ENCODE measurements at places on chromosomes 6 and 20.

DNA sequence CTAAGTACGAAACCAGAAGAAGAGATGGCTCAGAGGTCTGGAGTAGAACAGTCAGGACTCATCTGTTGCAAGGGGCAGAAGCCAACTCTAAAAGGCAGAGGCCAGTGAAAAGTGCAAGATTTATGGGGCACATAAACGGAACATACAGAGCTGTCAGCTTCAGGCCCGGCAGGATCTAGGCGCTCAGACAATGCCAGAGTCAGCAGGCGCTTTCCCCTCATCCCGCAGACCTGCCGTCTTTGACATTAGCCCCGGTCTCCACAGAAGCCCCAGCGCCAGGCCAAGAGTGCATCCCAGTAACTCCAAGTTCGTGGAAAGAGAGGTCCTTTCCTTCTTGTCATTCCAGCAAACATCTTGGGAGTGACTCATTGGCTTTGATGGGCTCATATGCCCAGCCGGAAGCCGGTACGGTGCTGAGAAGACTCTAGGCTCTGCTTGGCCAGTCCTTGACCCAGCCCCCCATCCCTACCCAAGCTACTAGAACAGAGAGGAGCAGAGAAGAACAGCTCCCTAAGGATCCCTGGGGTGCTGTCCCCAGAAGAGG is 260.9 kb downstream of the TAF4 start:
- DNase-seq: no peak

DNA sequence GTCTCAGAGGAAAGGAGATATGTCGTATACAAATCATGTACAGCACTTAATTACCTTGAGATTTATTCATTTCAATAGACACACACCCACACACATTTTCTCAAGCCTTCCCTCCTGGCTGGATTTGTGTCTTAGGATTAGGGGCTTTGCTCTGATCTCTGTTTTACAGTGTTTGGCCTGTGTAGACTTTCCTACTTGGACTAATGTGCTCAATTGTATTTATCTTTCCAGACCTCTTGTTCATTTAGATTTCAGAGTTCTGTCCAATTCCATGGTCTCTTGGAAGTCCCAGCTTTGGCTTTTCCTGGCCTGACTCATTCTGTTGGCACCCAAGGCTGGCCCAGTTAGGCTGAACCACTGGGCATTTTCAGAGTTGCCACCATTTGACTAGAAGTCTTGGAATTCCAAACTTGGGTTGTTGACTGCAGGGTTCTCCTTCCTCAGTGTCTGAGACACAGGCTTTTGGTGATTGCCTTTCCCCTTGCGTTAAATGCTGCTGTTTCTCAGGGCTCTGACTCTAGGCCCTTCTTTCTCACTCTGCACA is 8.9 kb upstream of the RFPL4B start:
- DNase-seq: no peak

- no peak for DNase-seq
These were observed 60.5 kb upstream of the SAMD5 start for GRCh38 chr6:147447835-147448611.

- no peak for DNase-seq
These were observed 157.5 kb downstream of the ELOVL4 start for GRCh38 chr6:79789896-79790295.

- DNase-seq: no peak
These were observed 2.4 kb upstream of the AARS2 start for GRCh38 chr6:44315516-44315915.

GRCh38 chr20:60244373-60245146 is 286.3 kb downstream of the CDH26 start:
- DNase-seq: no peak

DNA sequence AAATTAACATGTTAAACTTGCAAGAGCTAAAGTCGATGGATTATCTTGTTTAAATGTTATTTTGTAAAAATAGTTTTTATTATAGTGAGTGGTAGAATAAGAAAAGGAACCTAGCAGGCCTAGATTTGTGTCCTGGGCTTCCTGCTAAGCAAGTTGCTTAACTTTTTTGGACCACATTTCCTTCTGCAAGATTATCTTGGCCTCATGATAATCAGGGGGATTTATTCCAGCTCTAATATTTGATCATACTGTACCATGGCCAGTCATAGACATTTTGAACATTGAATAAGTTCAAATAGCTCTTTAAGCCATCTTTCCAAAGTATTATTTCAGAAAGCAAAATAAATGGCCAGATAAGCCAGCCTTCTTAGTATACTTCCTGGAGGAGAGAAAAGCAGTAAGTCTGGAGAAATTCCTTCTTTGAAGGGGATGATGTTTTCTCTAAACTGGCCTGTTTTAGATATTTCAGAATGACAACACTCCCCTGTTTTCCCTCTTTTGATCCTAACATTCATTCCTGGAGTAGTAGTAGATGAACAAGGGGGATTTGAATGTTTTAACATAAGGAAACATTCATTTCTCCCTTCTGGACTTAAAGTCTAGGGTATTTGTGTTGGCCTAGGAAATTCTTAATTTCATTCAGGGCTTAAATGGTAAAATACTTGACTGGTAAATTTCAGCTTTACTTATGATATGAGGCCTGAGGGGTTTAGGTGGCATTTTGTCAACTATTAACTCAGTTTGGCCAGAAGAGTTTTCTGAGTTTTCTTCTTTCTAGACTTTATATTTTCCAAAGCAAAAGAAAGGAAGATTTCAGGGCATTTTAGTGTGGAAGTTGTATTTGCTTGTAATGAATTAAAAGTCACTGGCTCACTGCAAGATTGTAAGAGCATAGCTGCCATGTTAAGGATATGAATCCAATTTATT is 108.8 kb upstream of the SCGN start:
- DNase-seq: no peak

- no peak for DNase-seq
These were observed 9.4 kb downstream of the TRIM10 start for GRCh38 chr6:30151580-30151979.

DNA sequence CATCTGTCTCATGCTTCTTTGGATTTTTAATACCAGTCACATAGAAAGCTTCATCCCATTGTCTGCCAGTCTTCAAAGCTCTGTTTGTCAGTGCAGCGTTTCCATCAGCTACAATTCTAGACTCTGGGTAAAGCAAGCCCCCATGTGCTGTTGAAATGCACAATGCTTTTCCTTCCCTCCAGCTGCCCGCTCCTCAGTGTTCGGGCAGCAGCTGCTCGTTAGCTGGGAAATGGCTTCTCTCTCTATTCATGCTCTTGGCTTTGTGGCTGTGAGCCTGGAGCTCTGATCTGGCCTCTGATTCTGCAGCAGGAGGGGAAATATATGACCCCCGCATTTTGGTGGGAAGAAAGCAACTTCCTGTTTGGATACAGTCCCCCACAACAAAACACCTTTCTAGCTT is 213.0 kb upstream of the CDYL start:
- DNase-seq: no peak

GRCh38 chr6:74646461-74646860 is 559.4 kb downstream of the COL12A1 start:
- no peak for DNase-seq

DNA sequence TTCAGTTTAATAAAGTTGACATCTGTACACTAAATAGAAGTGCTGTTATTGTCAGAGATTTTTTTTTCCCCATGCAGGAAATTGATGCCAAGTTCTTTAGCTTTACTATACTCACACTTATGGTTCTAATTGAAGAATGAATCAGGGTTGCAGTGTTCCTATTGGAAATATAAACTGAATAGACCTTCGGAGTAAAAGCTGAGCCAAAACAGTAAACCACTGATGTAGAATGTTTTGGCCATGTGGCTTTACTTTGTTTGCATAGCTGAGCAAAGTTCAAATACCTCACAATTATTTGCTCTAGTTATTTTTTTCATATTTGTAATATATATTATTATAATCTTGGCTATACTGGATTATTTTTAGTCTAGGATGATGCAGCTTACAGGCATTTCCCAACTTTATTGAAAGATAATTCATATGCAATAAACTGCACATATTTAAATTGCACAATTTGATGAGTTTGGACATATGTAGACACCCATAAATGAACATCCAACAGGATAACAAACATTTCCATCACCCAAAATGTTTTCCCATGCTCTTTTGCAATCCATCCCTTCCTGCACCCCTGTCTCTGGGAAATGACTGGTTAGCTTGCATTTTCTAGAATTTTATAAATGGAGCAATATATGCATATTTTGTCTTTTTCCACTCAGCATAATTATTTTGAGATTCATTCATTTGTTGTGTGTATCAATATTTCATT is 105.8 kb upstream of the NOX3 start:
- no peak for DNase-seq

- DNase-seq: no peak
These were observed 253.2 kb downstream of the UST start for GRCh38 chr6:148999929-149000468.

- no peak for DNase-seq
These were observed 4.8 kb upstream of the STX16 start for GRCh38 chr20:58646257-58646656.

DNA sequence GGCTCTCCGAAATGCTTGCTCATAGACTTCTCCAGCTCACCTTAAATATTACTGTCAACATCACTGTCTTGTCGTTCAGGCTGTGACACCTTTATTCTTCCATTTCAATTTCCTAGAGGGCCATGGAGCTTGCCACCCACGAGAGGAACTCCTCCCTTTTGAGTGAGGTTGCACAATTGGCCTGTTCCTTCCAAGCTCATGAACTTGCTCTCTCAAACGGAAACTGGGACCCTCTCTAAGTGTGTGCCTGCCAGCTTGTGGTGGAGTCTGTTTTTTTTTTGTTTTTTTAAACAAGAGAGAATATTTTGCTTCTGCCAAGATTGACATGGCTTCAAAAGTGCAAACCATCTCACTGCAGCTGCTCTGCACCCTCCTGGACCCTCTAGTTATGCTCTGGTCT is 19.3 kb upstream of the IYD start:
- DNase-seq: no peak

GRCh38 chr6:93226822-93227221 is 192.5 kb downstream of the EPHA7 start:
- DNase-seq: no peak

DNA sequence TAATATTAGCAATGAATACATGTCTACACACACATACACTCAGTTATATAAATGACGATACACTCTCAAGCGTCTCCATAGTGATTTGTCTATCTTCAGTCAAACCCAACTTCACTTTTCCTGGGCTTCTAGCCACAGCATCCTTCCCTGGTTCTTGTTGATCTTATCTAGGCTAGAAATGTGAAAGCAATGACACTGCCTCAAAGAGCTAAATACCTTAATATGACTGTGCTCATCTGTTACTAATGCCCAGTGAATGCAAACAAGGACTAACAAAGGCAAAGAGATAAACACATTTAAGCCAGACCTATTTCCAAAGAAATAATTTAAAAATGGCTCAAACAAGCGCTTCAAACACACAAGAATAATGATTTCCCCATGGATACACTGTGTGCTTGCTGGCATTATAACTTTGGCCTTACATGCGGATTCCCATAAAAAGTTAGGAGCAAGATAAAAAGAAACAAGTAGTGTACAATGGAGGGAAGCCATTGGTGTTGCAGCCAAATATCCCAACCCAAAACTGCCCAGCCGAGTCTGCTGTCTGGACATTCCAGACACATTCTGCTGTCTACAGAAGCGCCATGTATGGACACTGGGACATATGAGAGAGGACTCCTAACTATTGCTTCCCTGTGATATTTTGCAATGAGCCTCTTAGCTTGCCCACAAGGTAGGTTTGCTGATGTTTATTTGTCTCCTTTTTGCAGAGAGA is 19.5 kb upstream of the DAAM2 start:
- no peak for DNase-seq

DNA sequence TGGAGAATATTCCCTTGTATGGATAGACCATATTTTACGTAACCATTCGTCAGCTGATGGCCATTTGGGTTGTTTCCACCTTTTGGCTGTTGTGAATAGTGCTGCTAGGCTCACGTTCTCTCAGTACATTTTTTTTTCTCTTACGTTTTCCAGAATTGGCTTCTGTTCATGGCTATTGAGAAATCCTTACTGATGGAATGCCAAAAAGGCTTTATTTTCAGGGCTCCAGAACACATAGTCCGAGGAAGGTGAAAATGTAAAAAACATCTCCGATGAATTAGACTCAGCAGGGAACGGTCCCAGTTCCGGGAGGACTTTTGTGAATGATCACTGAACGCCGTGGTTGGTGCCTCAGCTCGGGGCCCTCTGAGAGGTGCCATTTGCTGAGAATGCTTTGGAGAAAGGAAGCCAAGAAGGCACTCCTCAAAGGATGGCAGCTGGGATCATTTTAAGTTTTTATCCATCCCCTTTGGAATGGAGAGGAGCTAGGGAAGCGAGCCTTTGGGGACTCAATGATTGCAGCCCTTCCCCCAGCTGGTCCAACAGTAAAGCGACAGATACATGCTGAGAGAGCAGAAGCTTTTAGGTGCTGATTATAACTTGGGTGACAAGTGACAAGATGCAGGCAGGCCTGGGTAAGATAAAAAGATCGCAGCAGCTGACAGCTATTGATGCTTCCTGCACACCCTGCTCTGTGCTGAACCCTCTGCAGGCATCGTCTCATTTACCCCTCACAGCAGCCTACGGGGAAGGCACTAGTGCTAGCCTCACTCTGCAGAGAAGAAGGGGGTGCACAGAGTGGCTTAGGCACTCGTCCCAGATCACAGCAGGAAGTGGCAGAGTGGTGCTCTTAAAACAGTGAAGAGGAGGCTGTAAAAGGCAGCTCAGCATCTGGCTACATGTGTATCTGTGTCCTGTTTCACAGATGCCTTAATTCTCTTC is 133.4 kb upstream of the KCNG1 start:
- DNase-seq: no peak

GRCh38 chr6:168030218-168030746 is 32.8 kb downstream of the KIF25 start:
- no peak for DNase-seq

DNA sequence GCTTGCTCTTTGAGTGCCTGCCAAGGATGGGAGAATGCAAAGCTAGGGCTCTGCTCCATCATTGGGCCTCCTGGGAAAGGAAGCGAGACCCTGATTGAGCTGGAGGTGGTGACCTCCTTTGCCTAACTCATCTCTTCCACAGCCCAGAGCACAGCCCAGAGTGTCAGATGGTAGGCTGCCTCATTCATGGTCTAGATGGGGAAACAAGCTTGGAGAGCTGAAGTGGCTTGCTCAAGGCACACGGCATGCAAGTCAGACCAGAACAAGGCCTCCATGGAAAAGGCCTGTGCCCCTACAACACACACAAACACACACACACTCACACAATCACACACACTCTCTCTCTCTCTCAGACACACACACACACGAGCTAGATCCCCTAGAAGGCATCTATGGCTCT is 17.5 kb downstream of the TGM3 start:
- DNase-seq: no peak

DNA sequence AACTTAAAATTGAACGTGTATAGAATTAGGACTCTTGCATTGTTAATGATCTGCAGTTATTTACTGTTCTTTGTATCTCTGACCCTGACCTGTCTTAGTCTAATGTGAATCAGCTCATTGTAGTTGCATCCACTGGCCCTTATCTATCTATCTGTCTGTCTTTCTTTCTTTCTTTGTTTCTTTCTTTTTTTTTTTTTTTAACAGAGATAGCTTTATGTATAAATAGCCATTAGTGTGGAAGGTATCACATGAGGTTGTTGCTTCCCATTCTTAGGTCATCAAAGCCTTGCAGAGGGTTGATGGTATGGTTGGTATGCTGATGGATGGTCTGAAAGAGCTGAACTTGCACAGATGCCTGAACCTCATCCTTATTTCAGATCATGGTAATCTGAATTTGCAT is 59.9 kb downstream of the ENPP1 start:
- no peak for DNase-seq
